ENCODE measurements at places on chromosomes 13 and 19.

DNA sequence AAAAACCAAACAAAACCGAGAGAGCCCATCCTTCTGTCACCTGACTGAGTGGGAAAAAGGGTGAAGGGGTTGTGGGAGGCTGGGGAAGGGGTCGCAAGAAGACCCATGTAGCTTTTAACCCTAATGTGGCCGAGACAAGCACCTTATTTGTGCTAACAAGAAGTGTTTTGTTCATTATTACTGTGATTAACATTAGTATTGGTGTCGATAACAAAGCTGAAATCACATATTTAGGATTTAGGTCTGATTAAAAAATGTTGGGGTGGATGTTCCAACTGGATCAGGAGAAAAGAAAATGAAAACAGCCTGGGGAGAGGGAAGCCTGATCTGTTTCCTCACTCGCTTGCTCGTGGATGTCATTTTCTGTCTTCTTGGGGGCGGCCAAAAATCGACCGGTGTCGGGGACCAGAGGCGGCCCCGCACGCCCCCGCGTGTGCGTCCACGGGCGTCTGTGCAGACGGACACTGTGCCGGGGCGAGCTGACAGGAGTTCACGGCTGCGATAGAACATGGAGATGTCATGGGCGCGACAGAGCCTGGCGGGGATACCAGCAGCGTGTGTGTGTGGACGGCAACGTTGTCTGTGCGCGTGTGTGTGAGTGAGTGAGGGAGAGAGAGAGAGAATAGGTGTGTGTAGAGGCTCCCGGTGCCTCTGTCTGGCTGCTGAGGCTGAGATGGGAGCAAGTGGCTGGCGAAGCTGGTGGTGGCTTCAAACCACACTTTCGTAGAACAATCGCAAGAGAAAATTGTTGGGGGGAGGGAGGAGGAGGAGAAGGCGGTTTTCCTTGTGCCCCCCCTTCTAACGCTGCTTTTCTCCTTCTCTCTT lies 29.1 kb downstream of the NFIX start:
- DNase-seq, result no peak

GRCh38 chr13:85693889-85694511 lies 105.2 kb downstream of the SLITRK6 start:
- DNase-seq, result no peak

DNA sequence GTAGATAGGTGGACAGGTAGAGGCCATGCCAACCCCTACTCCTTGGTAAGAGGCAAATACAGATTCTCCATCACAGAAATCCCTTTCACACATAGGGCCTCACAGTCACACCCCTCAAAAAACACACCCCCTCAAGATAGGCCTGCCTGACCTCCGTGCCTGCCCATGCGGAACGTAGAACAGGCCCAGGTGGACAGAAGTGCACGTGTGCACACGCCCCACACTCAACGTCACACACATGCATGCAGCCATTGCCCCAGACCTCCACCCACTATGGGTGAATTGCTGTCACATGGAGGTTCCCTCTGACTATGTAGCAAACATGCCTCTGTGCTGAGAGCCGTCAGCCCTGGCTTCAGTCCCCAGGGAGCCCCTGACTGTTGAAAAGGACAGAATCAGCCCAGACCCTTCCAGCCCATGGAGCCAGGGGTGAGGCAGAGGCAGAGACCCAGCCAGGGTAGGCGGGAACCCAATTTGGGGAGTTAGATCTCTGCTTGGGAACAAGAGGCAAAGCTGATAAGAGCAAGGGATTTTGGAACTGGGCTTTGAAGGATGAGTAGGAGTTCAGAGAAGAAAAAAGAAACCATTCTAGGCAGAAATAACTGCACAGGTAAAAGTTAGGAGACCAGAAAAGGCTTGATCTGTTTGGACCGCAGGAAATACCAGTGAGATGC lies 3.1 kb downstream of the ANKRD24 start:
- DNase-seq, result no peak

GRCh38 chr13:92677571-92677970 lies 549.0 kb upstream of the GPC6 start:
- DNase-seq, result no peak

GRCh38 chr13:84296401-84296800 lies 414.1 kb upstream of the SLITRK1 start:
- DNase-seq, result no peak

DNA sequence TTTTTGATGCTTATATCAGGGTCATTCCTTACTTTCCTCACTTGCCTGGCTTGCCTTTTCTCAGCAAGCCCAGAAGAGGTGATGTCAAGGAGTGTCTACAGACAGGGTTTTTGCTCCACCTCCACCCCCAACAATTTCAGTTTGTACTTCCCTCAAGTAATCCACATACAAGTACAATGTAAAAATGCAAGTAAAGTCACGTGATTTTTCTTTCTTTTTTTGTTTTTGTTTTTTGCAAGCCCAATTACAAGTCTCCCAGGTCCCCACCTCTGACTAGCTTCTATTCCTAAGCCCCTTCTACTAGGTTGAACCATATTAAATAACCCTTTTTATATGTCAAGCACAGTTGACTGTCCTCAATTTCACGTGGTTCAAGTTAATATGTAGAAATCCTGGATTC lies 579.6 kb downstream of the DIAPH3 start:
- DNase-seq, result no peak

- DNase-seq, result no peak
Measured at GRCh38 chr13:25213715-25214114, 41.6 kb upstream of the AMER2 start.

- DNase-seq, result no peak
Measured at GRCh38 chr19:54206030-54206830, 5.6 kb downstream of the RPS9 start.

DNA sequence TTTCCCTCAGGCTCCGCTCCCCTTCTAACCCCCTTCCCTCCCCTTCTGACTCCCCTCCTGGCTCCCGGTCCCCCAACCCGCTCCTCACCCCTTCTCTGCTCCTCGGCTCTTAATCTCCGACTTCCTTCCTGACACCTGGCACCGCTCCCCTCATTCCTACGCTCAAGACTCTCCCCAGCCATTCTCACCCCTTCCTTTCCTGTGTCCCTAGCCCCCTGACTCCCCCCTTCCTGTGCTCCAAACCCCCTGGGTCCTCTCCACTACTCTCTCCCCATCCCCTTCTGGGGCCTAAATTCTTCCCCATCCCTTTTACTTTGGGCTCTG lies 658 bp downstream of the CLPP start:
- no peak for DNase-seq

DNA sequence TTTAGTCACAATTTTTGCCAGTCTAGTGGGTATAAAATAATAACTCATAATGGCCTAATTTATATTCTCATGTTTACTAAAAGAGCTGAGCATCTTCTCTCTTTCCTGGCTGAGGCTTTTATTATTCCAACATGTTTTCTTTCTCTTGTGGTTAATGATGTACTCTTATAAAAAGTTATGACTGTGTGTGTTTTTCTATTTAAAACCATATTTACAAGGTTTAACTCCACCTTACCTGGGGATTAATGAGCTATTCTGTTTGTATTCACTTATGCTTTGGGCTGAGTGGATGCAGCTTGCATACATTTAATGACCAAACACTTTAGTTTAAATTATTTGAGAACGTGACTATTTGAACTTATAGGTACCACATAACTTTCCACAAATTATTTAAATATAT lies 1365.7 kb upstream of the SLC10A2 start:
- DNase-seq, result no peak

- DNase-seq, result no peak
Measured at GRCh38 chr13:113117911-113118260, 4.7 kb upstream of the F10 start.

- no peak for DNase-seq
Measured at GRCh38 chr13:27978301-27978968, 9.3 kb upstream of the CDX2 start.

GRCh38 chr13:72303941-72304746 lies 423.3 kb downstream of the MZT1 start:
- no peak for DNase-seq

DNA sequence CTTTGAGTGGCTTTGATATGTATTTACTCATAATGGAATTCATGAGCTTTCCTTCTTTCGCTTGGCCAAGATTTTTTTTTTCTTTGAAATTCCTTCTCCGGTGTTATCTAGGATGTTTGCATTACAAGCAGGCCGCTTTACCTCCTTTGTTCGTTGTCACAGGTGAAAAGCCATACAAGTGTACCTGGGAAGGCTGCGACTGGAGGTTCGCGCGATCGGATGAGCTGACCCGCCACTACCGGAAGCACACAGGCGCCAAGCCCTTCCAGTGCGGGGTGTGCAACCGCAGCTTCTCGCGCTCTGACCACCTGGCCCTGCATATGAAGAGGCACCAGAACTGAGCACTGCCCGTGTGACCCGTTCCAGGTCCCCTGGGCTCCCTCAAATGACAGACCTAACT lies 16.7 kb downstream of the KLF5 start:
- DNase-seq, result no peak

- no peak for DNase-seq
Measured at GRCh38 chr13:99395436-99395835, 88.2 kb upstream of the GPR183 start.

GRCh38 chr19:56193981-56194640 lies 3.5 kb downstream of the ZSCAN5B start:
- no peak for DNase-seq

DNA sequence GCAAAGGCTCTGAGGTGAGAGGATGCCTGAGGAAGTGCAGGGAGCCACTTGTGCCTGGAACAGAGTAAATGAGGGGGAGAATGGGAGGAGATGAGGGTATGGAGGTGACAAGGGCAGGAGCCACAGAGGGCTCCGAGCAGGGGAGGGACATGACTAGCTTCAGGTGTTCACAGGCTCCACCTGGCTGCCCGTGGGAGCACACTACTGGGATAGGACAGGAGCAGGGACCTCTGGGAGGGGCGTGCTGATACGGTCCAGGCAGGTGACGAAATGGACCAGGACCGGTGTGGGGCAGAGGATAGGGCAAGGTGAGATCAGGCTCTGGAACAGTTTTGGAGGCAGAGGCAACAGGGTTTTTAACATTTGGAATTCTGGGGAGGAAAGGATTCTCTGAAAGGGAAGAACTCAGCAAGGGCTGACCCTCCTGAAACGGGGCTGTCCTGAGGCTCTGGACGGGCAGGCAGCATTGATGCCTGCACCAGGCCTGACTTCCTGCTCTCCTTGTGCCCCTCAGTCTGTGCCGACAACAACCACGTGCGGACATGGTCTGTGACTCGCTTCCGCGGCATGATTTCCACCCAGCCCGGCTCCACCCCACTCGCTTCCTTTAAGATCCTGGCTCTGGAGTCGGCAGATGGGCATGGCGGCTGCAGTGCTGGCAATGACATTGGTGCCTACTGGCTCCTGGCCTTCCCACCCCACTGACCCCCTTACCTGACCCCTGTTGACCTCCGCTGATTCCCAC lies 11.6 kb downstream of the SHKBP1 start:
- DNase-seq, result no peak

DNA sequence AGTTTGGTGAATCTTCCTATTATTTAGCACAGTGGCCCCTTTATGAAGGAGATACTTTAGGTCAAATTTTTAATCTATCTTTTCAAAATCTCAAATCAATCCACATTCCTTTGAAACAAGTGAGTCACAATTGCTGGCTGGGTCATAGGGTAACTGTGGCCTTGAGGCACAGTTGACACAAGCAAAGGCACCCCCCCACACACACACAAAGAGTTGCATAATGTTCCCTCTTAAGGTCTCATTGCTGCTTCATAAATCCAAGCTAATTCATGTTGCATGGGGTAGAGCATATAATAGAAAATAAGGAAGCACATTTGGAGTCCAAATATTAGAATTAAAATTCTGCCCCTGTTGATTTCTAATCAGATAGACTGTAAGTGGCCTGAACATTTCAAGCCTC lies 171.5 kb downstream of the DLEU7 start:
- no peak for DNase-seq

GRCh38 chr13:47475441-47475948 lies 525.6 kb downstream of the SUCLA2 start:
- no peak for DNase-seq

- DNase-seq, result no peak
Measured at GRCh38 chr13:41026788-41027187, 7.7 kb upstream of the ELF1 start.

- DNase-seq, result no peak
Measured at GRCh38 chr19:50413531-50413930, 5.2 kb upstream of the SPIB start.

- DNase-seq, result no peak
Measured at GRCh38 chr19:11070123-11070522, 19.1 kb upstream of the LDLR start.

DNA sequence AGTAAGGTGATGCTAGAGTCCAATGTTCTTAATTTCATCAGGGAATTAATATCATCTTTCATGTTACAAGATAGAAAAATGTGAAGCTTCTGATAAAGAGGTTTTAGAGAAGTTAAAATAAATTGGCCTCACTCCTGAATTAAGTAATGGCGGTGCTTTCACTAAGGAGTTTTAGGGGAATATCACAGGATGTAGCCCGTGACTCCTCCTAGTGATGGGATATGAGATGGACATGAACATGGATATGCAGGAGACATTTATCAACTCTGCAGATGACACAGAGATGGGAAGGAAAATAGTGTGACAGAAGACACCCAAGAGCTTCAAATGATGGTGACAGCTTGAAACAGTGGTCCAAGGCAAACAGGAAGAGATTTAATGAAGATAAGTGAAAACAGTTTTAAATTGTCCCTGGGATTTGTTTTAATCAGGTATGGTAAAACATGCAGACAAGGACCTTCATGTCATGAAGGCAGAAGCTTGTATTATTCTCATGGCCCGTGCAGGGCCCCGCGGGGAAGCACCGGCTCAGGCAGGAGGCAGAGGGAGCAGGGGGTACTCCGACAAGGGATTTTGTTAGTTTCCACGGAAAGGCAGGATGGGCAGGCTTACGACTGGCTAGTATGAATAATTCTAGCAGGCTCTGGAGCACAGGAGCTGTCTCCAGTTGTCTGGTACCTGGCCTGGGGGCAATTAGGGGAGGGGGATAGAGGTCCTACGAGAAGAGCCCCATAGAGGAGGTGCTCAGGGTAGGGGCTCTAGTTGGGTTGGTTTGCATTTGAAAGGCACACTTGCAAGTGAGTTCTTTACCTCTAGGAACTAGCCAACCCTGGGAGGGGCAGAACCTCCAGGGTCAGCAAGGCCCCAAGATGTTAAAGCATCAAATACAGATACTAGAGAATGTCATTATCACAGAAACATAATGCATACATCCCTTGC lies 38.7 kb upstream of the FARP1 start:
- no peak for DNase-seq

- no peak for DNase-seq
Measured at GRCh38 chr13:113161433-113161832, 3.0 kb downstream of the PROZ start.

- no peak for DNase-seq
Measured at GRCh38 chr19:15381864-15382263, 2.3 kb upstream of the AKAP8 start.

All from GM12892 (cell line).